ENCODE measurements at places on chromosomes 12 and 14.
A peak's percentile ranks its signal among the peaks of the same experiment; 100 is the strongest.

GRCh38 chr12:120961604-120962531 is 16.5 kb upstream of the HNF1A start:
- DNase-seq, result no peak

DNA sequence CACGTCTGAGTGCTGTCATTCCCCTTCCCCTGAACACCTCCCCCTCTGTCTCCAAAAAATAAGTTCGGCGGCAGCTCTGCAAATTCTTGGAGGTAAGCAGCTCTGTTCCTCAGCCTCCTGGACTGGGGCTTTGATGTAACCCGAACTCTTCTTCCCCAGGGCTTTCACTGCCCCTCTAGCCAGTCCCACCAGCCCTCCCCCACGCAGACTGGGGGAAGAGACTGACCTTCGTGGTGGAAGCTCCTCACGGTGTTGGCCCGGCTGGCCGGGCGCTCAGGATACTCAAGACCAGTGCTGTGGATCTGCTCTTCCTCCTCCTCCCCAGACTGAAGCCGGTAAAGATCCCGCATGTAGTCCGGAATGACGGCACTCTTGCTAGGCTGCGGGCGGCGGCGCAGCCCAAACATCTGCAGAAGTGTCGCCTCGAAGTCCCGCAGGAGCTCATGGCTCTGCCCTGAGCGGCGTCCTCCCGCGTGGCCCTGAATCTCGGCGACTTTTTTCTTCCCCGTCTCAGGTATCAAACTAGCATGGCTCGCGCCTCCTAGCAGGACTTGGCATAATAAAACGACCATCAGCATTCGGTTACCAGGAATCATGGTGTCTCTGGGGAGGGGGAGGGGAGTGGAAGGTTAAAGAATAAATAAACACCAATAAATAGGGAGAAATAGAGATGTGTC is 4.9 kb downstream of the BMP4 start:
- no peak for DNase-seq

DNA sequence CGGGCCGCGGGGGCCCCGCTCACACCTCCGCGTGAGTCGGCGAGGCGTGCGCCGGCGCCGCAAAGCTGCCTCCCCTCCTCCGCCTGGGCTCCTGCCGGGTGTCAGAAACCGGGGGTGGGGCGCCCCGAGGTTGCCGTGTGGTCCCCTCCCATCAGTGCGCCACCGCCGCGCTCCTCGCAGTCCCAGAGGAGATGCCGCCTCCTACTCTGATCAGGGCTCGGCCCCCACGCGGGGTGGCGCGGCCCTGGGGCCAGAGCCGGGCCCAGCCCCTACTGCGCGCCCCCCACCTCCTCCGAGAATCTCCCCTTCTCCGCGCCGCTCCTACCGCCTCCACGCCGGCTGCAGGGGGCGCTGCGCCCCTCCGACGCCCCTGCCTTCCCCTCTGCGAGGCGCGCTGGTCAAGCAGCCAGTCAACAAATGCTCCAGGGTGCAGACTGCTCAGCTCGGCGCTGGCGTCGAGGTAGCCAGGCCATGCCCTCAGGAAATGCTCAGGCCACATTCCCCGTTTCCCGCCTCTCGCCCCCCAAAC is 467 bp upstream of the JAG2 start:
- no peak for DNase-seq

DNA sequence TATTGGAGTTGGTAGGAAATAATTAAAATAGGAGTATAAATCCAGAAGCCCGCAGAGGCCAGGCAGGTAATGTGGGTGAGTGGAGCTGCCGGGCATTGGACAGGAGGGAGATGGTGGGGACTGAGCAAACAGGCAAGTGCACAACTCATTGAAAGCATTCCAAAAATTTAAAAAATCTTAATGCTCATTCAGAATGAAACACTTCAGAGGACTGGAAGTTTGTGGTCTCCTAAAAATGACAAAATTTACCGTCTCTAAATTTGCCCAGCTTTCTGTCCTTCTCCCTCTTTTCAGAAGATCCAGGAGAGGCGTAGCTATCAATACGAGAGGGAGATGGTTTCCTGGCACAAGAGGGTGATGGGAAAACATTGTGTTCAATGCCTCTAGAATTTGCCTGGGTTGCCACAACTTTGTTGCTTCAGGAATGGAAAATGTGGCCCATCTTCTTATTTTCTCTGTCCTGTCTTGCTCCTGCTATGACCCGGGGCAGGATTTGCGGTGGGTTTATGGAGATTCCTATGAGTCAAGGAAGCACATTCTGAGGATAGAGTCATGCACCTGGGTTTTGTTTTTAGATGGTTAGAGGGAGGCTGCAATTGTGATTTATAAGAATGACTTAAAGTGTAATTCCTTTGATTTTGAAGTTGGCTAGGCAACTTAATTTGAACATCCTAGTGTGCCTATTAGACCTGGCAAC is 72.2 kb downstream of the BORCS5 start:
- DNase-seq, result no peak

- no peak for DNase-seq
Observed at GRCh38 chr12:66160704-66161103, 9.1 kb downstream of the TMBIM4 start.

DNA sequence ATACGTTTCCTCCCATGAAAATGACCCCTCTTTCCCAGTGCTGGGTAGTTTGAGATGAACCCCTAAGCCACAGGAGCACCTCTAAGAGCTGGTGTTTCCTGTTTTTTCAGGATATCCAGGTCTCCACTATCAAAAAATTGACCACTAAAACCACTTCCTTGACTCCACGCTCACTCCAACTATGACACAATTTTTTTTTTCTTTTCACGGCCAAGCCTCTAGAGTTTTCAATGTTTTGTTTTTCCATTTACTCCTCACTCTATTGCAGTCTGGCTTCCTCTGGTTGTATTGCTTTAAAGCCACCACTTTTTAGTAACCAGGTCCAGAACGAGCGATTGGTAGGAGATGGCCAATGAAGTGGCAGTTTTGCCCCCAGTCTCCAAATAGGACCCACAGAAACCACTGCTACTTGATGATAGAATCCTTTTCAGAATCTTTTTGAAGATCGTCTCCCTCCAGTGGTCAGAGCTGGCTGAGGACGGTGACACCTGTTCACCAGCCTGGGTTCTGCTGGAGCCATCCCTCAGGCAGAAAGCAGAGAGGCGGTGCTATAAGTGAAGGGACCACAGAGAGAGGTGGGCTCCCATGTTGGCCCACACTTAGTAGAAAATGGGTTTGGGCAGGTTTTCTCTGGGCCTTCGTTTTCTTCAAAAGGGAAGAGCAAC is 454.4 kb downstream of the VRK1 start:
- DNase-seq, result no peak

GRCh38 chr12:124709722-124710687 is 142.6 kb upstream of the NCOR2 start:
- no peak for DNase-seq

GRCh38 chr12:115348301-115348700 is 664.3 kb upstream of the TBX3 start:
- DNase-seq, result no peak

DNA sequence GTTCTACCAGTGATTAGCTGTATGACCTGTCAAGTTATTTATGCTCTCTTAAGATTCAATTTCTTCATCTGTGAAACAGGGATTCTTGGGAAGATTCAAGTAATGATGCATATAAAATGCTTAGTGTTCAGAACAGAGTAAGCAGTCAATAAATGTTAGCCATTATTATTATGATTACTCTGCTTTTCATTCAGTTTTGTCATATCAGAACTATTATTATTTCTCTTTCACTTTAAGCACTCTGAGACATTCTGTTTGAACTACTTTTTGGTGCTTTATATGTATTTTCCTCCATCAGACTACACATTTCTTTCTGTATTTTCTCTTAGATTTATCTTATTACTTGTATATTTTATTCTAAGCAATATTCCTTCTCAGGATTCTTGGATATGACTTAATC is 81.2 kb downstream of the CFAP54 start:
- no peak for DNase-seq

DNA sequence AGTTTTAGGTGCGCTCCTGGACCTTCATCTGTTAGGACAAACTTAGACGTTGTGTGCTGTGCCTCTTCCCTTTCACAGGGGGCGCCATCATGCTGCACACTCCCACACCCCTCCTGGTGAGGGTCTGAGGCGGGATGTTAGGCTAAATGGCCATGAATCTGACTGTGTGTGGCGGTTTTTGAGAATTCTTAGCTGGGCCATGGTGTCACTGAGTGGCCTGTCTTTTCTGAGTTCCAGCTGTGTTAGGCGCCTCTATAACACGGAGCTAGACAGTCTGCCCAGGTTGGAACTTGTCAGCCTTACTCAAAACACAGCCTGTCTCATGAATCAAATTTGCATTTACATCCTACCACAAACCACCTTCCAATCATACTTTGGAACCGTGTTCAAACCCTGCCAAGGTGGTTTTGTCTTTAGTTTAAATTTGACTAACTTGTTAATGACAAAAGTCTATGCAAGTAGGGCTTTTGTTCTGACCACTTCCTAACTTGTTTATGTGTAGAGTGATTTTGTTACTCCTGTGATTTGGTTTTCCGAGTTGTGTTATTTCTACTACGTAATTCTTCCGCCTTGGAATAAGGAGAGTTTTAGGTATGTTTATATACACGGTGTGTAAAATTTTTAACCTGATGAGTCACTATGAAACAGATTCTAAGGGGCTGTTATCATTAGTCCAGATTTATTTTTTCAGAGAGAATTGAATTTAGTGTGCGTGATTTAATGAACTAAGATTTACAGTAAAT is 19.6 kb downstream of the ACVR1B start:
- DNase-seq, result no peak

DNA sequence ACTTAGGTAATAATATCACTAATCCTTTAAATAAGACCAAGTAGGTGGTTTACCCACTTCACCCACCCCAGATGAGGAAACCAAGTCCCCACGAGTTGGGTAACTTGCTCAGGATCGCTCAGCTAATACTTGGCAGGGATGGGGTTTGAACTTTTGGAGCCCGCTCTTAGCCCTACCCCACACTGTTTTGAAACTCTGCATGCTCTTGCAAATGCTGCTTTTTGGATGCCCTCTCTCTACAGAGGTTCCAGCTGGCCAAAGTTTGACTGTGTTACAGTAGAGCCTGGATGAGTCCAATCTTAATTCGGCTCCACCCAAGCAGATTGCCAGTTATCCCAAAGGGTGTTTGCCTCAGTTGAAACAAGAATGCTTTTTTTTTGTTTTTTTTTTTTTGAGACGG is 6.8 kb downstream of the PLEKHG3 start:
- DNase-seq, result no peak

- no peak for DNase-seq
Observed at GRCh38 chr14:101118746-101119591, 215.4 kb upstream of the RTL1 start.

GRCh38 chr12:78680596-78680995 is 184.0 kb upstream of the SYT1 start:
- DNase-seq, result no peak

- DNase-seq, result no peak
Observed at GRCh38 chr12:45939759-45940158, 50.6 kb downstream of the SCAF11 start.

- DNase-seq, result no peak
Observed at GRCh38 chr14:104558231-104559027, 21.1 kb upstream of the C14orf180 start.

- no peak for DNase-seq
Observed at GRCh38 chr12:71686658-71687025, 760 bp downstream of the TMEM19 start.

GRCh38 chr12:57723630-57723962 is 14.9 kb downstream of the AGAP2 start:
- DNase-seq, result no peak

- peak; percentile 66 for DNase-seq
Observed at GRCh38 chr12:78898416-78898815, 33.8 kb downstream of the SYT1 start.

- no peak for DNase-seq
Observed at GRCh38 chr14:76080471-76080870, 71.3 kb upstream of the GPATCH2L start.

DNA sequence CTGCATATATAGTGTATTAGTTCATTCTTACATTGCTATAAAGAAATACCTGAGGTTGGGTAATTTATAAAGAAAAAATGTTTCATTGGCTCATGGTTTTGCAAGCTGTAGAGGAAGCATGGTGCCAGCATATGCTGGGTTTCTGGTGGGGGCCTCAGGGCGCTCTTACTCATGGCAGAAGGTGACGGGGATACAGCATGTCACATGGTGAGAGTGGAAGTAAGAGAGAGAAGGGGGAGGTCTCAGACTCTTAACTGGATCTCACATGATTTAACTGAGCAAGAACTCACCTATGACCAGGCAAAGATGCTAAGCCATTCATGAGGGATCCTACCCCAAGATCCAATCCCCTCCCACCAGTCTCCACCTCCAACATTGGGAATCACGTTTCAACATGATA is 15.9 kb upstream of the PAWR start:
- DNase-seq, result no peak

GRCh38 chr14:29410581-29410980 is 517.1 kb downstream of the PRKD1 start:
- DNase-seq, result no peak

DNA sequence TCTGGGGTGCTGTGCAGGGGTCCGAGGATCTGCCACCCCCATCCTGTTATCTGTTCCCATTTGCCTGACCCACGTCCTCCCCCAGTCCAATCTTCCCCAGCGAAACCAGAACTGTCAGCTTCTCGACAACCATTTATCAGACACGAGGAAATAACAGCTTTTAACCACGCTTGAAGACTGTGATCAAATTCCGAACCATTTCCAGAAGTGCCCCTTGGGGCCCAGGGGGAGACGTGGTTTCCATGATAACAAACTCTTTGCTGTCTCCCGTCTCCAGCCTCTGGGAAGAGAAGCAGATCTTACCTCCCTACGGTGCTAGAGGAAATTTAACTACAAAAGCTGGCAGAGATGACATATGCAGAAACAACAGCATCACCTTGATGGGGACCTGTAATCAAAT is 35.1 kb upstream of the SRRM4 start:
- no peak for DNase-seq

GRCh38 chr12:94149781-94150239 is 1.4 kb downstream of the PLXNC1 start:
- no peak for DNase-seq

DNA sequence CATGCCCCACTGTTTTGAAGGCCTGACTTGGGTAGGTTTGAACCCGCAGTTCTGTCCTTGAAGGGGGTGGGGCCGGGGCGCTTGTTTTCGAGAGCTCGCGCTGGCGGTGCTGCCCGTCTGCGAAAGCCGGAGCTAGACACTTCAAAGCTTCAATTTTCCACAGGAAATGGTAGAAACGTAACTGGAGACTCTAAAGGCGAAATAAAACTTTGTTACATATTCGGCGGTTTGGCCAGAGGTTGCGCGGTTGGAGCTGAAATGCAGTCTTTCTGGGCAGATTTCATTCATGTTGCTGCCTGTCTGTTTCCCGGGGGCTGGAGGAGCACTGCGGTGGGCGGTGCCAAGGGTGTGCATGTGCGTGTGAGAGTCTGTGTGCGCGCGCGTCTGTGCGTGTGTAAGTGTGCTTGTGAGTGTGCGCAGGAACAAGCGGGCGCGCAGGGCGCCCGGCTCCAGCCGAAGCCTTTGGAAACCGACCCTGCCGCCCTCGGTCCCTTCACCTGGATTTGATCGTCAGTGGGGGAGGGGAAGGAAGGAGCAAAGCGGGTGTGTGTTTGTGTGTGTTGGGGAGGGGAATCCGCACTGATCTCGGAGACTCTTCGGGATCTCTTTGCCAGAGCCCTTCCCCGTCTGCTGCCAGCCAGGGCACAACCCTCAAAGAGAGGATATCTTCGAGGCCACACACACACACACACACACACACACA is 227.7 kb upstream of the CRY1 start:
- DNase-seq, result no peak
